ENCODE measurements at places on chromosomes 13 and 19.

DNA sequence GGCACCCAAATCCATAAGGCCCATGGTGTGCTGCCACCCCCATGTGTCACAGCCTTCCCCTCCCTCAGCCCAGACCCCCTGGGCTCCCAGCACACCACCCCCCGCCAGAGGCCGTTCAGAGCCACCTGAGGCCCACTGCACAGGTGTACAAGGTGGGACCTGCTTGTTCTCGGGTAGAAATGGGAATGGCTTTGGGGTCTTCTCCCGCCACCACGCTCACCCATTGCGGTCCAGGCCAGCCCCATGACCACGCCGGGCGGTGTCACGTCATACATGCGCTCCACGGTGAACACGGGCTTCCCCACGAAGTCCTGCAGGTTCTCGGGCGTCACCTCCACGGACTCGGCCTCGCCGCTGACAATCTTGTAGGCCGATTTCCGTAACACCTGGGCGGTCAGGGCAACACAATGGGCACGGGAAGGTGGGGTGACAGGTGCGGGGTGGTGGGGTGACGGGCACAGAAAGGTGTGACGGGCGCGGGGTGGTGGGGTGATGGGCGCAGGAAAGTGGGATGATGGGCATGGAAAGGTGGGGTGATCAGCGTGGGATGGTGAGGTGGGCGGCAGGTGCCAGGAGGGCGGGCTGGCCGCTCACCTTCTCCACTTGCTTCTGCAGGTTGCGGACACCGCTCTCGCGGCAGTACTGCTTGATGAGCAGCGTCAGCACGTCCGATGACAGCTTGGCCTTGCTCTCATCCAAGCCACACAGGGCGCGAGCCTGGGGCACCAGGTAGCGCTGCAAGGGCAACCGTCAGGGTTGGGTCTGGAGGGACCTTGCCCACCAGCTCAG, 4.3 kb downstream of the RPL36 start:
- DNase-seq, result no peak

DNA sequence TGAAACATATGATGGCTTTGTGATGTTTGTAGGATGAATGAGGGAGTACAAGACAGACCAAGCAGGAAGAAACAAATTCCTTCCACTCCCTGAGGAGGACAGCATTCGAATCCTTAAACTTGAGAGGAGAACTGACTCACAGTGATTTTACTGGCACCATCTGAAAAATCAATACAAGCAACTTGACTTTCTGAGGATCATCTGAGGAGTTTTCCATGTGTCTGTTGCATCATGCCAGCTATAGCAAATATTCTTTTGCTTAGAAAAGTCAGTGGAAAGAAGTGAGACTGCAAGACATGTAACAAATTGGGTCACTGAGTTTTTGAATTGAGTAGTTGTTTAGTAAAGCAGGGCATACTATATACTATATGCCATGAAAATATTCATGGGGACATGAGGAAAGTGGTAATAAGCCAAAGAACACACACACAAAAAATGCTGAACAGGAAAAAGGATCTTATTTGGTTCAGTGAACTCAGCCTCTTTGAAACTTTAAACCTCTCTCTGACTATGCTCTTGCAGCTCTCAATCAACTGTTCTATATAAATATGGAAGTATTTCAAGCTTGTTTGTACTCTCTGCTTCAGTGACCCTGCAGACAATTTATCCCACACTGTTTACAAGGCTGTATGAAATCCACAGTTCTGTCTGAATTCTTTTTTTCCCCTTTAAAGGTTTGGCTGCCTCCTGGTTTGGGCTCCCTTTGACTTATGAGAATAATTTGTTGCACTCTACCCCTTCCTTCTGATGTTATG, 35.5 kb downstream of the SERTM1 start:
- no peak for DNase-seq

- DNase-seq, result peak; percentile 98
Observed at GRCh38 chr19:45792470-45793177, at the start of gene DMWD. Gene DMWD, minus strand, starts transcription at chr19:45792845. Its CDS starts 89 bp downstream, at chr19:45792756.

DNA sequence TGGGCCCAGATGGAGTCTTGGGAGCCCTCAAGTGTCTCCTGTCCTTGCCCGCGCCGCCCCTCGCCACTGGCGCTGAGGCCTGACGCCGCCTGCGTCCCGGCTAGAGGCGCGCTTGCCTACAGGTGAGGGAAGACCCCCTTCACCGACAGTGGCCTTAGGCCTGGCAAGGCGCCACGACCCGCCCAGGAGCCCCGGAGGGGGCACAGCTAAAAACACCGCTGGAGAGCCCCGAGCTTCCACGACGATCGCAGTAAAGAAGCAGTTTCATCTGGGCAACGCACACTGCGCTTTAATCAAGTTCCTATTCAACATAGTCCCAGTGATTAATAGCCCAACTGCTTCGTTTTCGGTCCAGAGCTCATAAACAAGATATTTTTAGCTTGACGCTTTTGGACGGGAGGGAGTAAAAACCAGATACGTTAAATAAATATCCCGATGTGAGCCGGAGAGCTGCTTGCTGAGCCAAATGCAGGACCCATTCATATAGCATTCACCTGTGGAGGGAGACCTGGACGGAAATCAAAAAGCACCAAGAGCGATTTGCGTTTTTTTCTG, 1.5 kb upstream of the CEBPA start:
- no peak for DNase-seq

- no peak for DNase-seq
Observed at GRCh38 chr19:1855828-1856255, 7.5 kb downstream of the KLF16 start.

DNA sequence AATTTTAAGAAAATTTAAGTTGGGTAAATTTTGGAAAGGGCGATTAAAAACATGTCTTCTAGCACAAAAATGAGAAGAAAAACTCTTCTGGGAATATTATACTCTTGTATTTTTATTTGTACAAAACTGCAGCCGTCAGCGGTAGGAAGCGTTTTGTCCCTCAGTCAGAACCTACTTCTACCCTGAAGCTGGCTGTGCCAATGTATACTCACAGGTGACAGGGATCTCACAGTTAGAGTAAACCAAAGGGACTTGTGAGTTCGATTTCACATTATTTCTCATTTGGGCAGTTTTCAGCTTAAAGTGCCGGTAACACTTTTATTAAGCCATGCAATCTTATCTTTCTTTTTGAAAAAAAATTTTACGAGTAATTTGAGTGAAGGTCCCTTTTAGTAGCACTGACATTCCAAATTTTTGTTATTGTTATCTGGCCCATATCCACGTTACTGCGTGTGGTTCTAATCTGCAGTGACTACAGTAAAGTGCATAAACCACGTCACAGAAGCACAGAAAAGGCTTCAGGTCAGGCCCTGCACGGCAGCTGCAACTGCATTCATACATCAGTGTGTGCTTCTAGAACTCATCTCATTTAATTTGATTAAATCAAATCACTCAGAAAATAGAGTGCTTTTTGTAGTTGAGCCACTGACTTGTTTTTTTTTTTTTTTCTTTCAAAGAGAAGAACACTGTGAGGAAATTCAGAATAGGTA, 387.3 kb downstream of the LIG4 start:
- DNase-seq, result peak; percentile 85

- DNase-seq, result no peak
Observed at GRCh38 chr19:55440411-55441105, 2.5 kb downstream of the SHISA7 start.

DNA sequence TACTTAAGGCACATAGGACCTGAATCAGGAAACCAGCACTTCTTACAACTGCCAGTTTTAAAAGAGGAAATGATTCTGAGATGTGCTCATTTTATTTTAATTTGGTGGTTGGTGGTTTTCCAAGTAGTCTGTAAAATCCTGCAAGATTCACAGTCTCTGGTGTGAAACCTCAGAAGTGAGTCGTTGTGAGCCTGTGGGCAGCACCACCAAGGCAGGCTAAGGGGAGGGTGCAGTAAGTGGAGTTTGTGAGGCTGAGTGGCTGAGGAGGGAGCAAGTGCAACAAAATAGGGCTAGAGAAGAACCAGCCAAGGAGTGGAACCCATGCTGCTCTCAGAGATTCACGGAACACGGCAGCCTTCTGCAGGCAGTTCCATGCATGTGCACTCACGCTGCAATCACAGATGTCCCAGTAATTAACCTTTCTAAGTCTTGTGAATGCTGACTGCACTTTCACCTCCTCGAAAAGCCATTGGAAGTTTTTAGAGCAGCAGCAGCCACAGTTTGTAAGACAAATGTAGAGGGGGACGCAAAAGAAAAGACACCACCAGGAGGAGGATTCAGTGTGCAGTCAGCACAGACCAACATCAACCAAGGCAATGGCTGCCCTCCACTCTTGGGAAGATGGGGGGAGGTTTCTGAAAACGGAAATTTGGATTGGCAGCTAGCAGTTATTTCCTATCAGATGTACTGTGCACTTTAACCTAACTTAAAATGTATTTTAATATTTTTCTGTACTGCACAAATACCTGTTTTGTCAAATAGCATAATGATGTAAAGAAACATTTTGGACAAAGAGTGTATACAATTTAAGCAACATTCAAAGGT, 44.9 kb downstream of the ESD start:
- DNase-seq, result no peak

DNA sequence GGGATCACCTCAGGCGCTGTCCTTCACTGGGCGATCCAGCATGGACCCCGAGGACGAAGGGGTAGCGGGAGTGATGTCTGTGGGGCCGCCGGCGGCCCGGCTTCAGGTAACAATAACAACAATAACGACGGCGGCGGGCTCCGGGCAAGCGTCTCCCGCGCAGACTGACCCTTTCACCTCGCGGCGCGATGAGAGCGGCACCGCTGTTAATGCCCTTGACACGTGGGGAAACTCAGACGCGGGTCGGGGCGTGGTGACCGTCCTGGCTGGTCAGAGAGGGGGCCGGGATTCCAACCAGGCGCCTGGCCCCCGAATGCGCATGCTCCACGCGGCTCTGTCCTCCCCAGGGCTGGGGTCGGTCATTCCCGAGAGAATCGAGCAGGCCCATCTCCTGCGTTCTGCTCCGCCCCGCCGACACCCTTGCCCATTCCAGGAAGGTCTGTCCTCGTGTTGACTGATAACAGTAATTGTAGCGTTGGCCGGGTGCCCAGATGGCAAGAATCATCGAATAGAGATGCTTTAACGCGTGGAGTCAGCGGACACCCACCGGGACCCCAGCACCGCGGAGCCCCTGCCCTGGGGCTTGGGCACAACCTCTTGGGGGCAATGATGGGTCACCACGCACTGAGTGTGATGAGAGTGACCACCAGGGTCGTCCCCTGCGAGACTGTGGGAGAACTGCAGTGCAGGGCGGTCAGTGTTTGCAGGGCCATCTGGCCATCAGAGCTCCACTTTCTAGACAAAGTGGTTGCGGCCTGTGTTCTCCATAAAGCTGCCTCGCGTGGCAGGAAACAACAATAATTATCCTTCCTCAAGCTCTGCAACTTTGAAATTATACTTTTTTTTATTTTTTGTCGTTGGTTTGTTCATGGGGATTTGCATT, 528 bp downstream of the ZNF8 start:
- DNase-seq, result peak; percentile 74

GRCh38 chr13:27065582-27065981, 106.0 kb downstream of the USP12 start:
- no peak for DNase-seq

DNA sequence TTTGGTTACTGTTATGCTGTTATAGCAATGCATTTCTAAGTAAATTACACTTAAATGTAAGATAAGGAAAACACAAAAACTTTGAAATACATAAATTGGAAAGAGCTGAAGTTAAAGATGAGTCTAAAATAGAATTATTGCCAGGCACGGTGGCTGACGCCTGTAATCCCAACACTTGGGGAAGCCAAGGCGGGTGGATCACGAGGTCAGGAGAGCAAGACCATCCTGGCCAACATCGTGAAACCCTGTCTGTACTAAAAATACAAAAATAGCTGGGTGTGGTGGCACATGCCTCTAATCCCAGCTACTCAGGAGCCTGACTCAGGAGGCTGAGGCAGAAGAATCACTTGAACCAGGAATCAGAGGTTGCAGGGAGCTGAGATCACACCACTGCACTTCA, 905.4 kb upstream of the GPC6 start:
- DNase-seq, result no peak

GRCh38 chr19:48458016-48458415, 2.6 kb downstream of the KCNJ14 start:
- DNase-seq, result no peak

DNA sequence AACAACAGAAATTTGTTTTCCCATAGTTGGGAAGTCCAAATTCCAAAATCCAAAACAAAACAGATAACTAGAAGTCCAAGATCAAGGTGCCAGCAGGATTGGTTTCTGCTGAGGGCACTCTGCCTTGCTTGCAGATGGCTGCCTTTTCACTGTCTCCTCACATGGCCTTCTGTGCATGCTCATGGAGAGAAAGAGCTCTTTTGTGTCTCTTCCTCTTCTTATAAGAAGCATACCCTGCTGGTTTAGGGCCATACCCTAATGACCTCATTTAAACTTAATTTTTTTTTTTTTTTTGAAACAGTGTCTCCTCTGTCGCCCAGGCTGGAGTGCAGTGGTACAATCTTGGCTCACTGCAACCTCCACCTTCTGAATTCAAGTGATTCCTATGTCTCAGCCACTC, 1974.1 kb upstream of the PCDH20 start:
- no peak for DNase-seq

- no peak for DNase-seq
Observed at GRCh38 chr19:38266981-38267597, 2.7 kb downstream of the SPINT2 start.

GRCh38 chr19:5503598-5503997, 48.4 kb downstream of the ZNRF4 start:
- DNase-seq, result no peak

- DNase-seq, result no peak
Observed at GRCh38 chr13:109725297-109725696, 61.1 kb downstream of the IRS2 start.

GRCh38 chr19:41018736-41019290, 27.7 kb downstream of the CYP2B6 start:
- no peak for DNase-seq
